ENCODE measurements at places on chromosomes 12 and 14.
A peak's percentile ranks its signal among the peaks of the same experiment; 100 is the strongest.

DNA sequence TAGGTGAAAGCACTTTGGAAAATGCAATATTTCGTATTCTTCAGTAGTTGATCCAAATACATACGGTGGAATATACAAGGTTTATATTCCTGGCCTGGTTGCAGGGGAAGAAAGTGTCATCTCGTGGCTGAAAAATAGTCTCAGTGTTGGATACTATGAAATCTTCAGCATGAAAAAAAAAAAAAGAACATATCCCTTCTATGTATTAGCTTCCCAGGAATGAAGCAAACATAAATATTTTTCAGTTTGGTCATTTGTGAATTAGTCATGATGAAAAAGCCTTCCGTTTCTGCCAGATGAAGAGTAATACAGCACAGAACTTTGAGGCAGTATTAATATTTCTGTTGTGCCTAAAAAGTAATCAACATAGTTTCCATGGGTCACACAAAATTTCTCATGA, 36.7 kb downstream of the FLRT2 start:
- DNase-seq = no peak

DNA sequence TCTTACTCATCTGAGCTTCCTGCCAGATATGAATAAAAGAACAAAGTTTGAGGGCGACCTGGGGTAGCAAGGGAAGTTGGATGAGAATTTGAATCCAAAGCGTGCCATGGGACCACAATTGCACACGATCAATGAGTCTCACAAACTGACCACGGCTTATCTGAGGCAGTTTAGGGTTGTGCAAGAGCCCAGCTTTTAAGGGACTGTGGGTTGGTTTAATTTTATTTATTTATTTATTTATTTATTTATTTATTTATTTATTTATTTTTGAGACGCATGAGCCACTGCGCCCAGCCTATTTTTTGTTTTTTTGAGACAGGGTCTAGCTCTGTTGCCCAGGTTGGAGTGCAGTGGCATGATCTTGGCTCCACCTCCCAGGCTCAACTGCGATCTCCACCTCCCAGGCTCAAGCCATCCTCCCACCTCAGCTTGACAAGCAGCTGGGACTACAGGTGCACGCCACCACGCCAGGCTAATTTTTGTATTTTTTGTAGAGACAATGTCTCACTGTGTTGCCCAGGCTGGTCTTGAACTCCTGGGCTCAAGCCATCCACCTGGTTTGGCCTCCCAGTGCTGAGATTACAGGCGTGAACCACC, 1.1 kb downstream of the AMDHD1 start:
- DNase-seq = no peak

DNA sequence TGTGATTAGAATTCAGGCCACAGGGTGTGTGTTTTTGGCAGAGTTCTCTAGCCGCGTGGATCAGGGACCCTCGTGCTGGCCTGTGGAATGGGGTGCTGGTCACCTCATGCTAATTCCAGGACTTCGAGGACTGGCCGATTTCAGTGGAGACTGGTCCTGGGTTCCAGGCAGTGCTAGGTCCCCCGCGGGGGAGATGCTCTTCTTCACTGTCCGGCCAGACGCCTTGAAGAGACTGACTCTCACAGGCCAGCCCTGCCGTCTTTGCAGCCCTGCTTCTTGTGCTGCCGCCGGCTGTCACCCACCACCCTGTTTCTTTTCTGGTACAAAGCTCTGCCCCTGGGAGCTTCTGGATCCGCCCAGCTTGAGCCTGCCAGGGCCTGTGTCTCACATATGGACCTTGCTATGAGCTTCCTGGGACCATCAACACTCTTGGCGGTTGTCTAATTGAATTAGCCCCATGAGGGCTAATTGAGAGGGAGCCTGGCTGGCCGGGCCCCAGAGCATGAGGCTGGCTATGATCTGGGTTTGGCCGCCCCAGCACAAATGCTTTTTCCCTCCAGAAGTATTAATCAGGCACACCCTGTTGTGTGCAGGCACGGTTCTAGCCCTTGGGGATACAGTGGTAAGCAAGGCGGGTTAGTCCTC, 8.2 kb downstream of the MLXIP start:
- DNase-seq = no peak

DNA sequence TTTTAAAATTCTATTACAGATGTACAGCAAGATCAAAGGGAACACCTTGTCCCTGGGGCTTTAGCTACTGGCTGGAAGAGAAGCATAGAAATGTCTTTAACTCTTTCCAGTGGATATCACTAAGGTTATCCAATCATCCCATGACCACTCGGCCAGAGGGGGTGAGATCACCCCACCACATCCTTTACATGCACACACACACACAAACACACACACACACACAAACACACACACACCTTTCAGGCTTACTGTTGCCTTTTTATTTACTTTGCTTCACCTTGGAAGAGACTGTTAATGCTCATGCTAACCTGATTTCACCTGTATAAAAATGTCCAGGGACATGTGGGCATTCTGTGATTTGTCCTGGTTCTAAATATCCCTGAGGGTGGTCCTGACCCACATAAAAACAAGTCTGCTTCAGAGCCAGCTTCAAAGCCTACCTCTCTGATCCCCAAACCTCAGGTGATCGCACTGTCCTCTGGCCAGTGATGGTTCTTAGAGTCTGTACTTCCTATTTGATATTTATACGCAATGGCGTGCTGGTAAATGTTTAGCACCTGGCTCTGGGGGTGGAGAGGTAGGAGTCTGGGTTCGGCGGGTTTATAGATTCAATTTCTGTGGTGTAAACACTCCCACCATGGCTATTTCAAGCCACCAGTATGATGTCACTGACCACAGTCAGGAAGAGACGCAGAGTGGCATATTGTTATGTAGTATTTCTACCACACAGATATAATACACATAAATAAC, 166.1 kb upstream of the EEA1 start:
- no peak for DNase-seq

DNA sequence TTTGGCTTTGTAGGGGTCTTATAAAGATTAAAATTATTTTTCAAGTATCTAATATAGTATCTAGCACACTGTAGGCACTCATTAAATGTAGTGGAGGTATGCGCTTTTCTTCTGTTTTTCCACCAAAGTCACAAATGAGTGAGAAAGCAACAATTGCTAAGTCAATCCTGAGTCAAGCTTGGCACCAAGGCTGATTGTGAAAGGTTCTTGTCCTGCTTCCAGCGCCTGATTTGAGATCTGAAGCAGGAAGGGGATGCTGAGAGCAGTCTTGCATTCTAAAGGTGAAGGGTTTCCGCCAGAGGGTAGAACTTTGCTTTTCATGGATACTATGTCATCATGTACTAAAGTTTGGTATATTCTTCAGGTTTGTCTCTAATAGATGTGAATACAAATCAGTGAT, 64.9 kb upstream of the DAAM1 start:
- DNase-seq = peak; percentile 47

- no peak for DNase-seq
Measured at GRCh38 chr12:5440978-5441377, 9.1 kb downstream of the NTF3 start.

- peak; percentile 23 for DNase-seq
Measured at GRCh38 chr14:74427651-74428050, 1.6 kb upstream of the SYNDIG1L start.

- DNase-seq = no peak
Measured at GRCh38 chr14:48726080-48726642, 860.0 kb downstream of the RPS29 start.

GRCh38 chr14:93980456-93981201, 4.3 kb upstream of the ASB2 start:
- DNase-seq = peak; percentile 93

- no peak for DNase-seq
Measured at GRCh38 chr12:96846293-96846692, 60.8 kb upstream of the NEDD1 start.

DNA sequence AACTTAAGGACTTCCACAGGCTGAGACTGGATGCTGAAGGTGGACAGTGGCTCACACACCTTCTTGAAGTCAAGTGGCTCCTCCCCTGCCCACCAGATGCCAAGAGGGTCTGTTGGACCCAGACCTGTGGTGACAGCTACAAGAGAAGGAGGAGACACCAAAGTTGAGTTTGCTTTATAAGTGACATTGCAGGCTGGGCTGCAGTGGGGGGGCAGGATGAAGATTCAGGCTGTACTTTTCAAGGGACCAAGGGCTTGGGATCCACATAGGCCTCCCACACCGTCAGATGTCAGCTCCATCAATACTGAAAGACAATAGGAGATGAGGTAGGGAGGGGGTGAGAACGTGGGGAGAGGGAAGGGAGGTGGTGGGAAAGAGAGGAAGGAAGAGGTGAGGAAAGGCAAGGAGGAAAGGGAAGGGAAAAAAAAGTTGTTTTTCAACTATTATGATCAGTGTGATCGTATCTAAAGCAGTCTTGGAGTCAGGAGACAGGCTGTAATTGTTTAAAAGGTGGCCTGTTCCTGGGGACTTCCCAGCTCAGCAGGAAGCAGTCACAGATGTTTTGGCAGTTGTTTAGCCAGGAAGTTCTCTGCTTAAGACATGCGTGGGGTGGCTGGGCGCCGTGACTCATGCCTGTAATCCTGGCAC, 84.1 kb upstream of the RESF1 start:
- DNase-seq = no peak

- no peak for DNase-seq
Measured at GRCh38 chr12:90499795-90500194, 455.2 kb downstream of the CCER1 start.

GRCh38 chr14:99342906-99343305, 70.9 kb upstream of the BCL11B start:
- DNase-seq = no peak

GRCh38 chr12:51186465-51187085, 13.6 kb upstream of the TFCP2 start:
- DNase-seq = no peak

- DNase-seq = peak; percentile 45
Measured at GRCh38 chr12:12908252-12908651, 16.9 kb downstream of the GPRC5A start.
